M059J (cell line): ENCODE measurements at places on chromosomes 1 and 21. TPM values are rescaled to one million over a fixed set of nuclear protein-coding genes. Genes with fewer than 3 reads are reported as not detected.

- peak; percentile 37 for DNase-seq
Measured at GRCh38 chr1:204152310-204153044, 633 bp upstream of the ETNK2 start.

MRPS6 gene
- 46.3 and 72.1 TPM in 2 replicates for total RNA-seq

DNA sequence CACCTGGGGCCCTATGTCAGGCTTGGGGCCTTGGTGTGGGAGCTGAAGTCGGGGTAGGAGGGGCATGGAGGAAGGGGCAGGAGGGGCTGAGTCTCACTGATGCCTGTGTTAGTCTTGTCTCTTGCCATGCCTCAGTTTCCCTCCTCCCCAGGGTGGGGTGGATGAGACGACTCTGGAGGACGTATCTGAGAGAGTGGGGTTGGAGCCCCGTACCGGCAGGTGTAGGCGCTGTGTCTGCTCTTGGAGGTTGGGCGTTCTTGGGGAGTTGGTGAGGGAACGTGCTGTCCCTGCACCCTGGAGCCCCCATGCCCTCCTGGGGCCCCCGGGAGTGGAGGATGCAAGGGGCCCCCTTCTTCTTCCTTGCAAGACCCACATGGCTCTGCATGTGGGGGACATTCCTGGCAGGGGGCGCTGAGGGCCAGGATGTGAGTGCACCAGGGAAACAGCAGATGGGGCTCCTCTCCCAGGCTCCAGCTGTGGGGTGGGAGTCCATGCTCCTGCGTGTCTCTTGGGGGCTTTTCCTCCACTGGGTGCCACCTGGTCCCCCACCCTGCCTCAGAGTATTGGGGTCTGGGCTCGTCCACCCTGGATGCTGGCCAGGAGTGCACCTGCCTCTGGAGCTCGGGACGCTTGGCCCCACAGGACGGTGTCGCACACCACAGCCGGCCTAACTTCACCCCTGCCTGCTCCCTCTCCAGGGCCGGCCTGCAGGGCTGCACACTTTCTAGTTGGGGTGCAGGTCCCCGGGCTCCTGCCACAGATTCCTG is 1.4 kb upstream of the TNFRSF14 start:
- no peak for DNase-seq

DNA sequence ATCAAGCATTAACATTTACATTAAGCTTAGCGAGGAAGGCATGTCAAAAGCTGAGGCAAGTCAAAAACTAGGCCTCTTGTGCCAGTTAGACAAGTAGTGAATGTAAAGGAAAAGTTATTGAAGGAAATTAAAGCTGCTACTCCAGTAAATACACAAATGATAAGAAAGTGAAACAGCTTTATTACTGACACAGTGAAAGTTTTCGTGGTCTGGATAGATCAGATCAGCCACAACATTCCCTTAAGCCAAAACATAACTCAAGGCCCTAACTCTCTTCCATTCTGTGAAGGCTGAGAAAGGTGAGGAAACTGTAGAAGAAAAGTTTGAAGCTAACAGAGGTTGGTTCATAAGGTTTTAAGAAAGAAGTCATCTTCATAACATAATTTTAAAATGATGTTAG is 131.9 kb downstream of the VAV3 start:
- DNase-seq = no peak

DNA sequence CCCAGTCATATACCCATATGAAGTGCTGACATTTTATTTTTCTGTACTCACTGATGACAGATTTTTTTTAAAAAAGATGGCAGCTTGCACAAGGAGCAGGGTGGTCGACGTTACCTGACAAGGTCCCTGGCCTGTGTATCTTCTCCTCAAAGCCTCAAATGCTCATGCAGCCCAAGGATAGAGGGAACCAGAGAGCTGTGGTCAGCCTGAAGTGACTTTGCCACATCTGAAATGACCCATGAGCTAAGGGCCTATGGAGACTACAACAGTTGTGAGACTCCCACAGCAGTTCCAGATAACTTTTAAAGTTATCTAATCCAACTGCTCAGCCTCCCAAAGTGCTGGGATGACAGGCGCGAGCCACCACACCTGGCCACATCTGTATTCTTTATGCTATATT is 131.1 kb downstream of the GLUL start:
- peak; percentile 14 for DNase-seq

FCGR2B gene
- not detected in 2 replicates for total RNA-seq

GRCh38 chr1:29230204-29230552 is 556 bp downstream of the MECR start:
- no peak for DNase-seq

GRCh38 chr1:46369542-46370213 is 24.4 kb upstream of the FAAH start:
- no peak for DNase-seq

CACNA1S gene
- not detected in 2 replicates for total RNA-seq

DNA sequence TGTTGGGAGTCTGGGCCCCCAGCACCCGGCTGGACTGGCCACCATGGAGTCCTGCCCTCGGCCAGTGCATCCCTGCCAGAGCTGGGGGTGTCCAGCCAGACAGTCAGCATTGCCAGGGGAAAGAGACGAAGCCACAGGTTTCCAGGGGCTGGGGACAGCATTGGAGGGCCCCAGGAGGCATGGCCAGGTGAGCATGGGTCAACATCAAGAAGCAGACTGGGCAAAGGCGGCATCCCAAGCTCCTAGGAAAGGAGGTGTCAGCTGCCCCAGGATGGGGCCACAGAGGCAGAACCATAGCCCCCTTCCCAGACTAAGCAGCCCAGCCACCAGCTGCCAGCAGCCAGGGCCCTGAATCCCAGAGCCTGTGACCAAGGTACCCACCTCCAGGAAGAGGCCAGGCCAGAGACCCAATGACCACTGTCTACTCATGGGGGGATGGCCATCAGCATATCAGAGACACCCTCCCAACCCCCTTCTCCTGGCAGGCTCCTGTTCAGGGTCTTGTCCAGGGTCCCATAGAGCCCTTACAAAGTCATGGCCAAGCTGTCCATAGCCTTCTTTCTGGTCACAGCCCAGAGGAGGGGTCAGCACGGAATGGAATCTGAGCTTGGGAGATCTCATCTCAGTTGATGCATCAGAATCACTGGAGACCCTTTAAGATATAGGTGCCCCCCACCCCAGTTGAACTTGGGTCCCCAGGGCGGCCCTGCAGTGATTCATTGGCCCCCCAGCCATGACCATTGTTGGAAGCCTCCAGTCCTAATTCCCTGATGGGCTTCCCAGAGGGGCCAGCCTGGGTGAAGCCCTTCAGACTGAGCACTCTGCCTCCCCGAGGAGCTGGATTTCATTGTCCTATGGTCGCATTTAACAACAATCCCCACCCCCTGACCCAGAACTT is 32.5 kb downstream of the WNT3A start:
- DNase-seq = no peak

- peak; percentile 62 for DNase-seq
Measured at GRCh38 chr1:31549809-31550620, 26.3 kb upstream of the TINAGL1 start.

DNA sequence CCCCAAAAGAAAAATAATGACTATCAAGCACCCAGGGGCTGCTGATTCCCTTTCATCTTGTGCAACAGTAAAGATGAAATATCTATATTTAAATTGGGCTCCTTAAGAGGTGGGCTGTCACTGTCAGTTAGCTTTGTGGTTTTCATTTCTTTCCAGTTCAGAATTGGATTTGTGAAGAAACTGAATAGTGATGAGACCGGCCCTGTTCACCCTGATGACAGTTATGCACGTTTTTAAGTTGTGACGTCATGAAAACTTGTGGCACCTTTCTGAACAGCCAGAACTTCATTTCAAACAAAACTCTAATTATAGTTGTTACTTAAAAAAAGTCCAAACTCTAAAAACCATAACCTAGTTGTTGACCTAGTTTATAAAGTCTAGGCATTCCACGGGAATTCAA is 125.9 kb downstream of the RUNX1 start:
- no peak for DNase-seq

- no peak for DNase-seq
Measured at GRCh38 chr21:41597227-41597626, 89.3 kb upstream of the TMPRSS2 start.

DNA sequence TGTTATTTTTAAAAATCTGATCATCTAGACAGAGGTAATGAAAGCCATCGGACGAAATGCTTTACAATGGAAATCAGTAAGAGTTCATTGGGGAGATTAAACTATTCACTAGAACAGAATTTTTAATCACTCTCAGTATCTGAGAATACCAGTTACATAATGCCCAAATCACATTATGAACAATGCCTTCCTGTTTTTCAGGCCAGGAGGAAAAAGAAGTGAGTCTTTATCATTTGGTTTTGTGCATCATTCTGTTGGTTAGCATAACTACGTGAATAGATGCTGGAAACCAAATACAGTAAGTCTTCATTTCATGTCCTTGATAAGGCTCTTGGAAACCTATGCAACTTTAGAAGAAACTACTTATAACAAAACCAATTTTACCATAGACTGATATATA is 18.0 kb upstream of the ASB17 start:
- no peak for DNase-seq

CELA2A gene
- not detected in 2 replicates for total RNA-seq

GRCh38 chr21:36186081-36186480 is 29.5 kb downstream of the DOP1B start:
- no peak for DNase-seq
